Aorta (tissue), 5 donors: ENCODE measurements at places on chromosomes 11 and 22. TPM values are rescaled to one million over a fixed set of nuclear protein-coding genes. Genes with fewer than 3 reads are reported as not detected.

DNA sequence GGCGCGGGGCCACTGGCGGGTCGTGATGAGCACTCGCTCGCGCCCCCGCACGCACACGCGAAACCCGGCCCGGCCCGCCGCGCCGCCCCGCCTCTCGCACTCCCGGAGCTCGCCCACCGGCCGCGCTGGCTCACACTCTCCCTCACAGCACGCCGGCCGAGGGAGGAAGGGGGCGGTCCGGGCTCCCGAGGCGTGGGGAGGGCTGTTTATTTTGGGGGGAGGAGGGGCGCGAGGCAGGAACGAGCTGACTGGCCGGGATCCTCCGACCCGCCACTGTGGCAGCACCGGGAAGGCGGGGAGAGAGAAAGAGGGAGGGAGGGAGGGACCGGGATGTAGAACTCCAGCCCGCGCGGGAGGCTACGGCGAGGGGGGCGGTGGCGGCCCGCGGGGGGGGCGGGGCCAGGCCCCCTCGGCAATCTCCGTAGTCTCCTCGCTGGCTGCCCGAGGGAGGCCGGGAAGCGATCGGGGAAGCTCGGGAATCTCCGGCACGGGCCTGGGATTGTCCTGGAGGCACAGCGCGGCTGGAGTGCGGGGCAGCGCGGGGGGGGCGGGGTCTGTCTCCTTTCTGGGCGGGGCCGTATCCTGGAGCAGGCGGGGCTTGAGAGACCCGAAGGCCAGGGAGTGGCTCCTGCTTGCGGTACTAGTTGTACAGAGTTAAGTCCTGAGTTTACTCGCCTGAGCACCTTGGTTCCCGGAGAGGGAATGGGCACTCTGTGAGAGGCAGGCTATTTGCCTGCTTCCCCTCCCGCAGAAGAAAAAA is at the start of gene RBFOX2:
Gene RBFOX2 (minus strand): TSS at position 179 of the 760 bp plus-strand sequence. CDS start 399 bp downstream, outside the sequence.
- peak; percentile 99 for DNase-seq

Gene ALX4
- not detected for polyA plus RNA-seq

Gene BBOX1
- polyA plus RNA-seq, result not detected

DNA sequence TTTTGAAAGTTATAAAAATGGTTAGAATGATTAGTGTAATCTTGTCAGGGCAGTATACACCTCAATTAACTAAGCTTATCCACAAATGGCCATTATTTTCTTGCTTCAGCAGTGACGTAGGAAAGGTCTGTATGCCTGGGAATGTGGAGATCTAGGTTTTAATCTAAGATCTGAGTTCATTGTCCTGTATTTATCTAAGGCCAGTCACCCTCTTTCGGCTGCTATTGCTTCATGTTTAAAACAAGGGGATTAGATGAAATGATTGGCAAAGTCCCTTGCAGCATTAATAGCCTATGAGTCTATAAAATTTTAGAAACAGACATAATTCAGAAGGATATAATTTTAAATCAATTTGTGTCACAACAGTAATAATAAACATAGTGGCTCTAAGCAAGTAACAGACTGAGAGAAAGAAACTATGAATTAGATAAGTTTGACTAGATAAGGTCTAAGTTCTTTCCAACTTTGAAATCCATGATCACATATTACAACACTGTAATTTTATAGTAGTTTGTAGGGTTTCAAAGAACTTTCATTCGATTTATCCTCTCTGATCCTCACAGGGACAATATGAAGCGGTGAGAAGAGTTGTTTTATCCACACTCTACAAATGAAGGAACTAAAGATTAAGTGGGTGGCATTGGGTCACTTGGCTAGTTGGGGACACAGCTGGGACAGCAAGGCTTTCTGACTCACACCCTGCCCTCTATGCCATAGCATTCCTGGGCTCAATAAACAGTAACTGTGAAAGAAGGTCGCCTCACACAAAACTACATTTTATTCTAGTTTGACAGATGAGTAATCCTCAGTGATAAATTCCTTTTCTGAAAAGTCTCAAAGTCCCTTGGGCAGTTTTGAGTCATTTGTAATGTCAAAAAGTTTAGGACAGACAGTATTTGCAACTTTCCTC is 60.6 kb upstream of the RDX start:
- DNase-seq, result no peak

DNA sequence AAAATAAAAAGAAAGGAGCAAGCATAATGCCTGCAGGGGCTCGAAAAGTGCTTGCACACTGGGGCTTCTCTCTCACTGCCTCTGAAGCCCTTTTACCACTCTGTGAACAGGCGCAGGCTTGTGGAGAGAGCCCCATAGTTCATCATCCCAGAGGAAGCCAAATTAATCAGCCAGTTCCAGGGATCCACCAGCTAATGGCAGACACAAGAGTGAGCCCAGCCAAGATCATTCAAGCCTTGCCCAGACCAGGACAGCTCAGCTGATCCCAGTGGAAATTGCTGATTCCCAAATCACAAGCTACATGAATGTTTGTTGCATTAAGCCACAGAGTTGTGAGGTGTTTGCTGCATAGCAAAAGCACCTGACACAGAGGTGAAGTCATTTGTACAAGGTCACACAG is 135.3 kb downstream of the CHST1 start:
- no peak for DNase-seq

Gene OR51I1
- polyA plus RNA-seq, result not detected
